ENCODE measurements at places on chromosomes 2 and 18.

DNA sequence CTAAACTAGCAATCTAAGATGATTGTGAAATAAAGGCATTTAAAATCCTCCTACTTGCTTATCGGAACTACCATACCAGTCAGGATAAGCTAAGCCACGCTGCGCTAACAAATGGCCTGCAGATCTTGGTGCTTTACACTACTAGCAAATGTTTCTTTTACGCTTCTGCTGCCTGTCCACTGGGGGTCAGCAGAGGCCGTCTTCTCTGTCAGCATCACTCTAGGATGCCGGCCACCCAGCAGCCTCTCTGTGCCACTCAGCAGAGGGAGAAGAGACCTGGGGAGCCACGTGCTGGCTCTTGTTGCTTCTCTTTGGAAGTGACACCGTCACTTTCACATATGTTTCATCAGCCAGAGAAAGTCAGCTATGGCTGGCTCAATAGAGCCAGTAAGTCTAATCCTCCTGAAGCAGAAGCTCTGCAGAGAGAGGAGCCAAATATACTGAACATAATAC is 36.6 kb downstream of the COPS8 start:
- peak; percentile 83 for DNase-seq

- no peak for DNase-seq
Observed at GRCh38 chr2:218448934-218449333, 30.0 kb downstream of the VIL1 start.

- no peak for DNase-seq
Observed at GRCh38 chr2:21427606-21428005, 303.8 kb downstream of the TDRD15 start.

DNA sequence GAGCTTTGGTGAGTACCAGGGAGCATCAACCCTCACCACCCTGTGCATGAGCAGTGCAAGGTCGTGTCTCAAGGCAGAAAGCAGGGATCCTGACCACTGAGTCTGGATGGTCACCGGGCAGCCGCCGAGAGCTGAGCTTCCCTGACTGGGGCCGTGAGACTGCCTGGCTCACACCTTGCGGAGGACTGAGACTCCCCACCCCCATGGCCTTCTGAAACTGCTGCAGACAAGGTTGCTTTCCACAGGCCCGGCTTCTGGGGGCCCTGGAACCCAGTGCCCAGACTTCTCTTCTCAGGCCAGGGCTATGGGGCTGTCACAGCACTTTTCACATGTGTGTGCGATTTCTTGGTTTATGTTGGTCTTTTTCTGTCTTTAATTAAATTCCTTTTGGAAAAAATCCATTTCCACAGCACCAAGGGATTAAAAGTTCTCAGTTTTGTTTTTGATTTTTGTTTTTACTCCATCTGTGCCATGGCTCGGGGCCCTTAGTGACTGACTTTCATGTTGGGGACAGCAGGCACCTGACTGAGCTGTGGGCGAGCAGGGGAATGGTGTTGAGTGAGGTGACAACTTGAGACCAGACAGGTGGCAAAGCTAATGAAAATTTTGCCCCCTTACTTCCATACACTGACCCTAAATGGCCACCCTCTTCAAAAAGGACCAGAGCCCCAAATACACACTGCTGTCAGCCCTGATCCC is 297.9 kb downstream of the CYP26B1 start:
- no peak for DNase-seq

DNA sequence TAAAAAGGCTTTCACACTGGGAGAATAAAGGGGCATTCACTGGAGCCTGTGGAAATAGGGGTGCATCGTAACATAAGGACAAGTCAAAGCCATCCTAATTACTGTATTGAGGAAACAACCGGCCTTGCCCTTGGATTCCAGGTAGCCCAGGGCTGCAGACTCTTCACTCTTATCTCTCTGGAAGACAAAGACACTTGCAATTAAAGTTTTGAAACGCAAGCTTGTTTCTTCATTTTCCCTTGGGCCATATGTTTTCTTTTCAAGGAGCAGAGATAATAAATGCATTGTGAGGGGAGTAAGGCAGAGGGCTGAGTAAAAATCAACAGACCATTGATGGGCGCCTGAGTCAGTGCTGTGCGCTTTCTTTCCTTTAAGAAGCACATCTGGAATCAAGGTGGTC is 11.5 kb downstream of the TNFRSF11A start:
- no peak for DNase-seq

Data from heart left ventricle (tissue), 16 donors.